Stimulated activated CD4-positive, alpha-beta T cell treated with anti-CD3 and anti-CD28 coated beads, Interleukin-15, amount 100 ng/mL, for 24 hours (primary cell): ENCODE measurements at places on chromosomes 4 and X.

DNA sequence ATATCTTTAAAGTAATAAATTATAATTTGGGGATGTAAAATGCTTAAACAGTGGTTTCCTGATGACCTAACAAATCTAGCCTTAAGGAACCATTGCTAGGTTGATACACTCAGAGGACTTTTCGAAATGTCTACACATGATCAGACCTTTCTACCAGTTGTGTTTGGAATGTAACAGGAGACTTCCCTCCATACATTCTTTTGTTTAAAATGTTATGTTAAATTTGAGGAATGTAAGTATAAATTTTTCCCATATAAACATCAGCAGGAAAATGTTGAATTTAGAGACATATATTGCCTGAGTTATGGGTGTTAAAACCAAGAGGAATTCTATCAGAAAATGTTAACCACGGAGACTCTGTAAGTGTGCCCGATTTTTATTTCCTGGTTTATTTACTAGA is 190.6 kb upstream of the SPRY1 start:
- no peak for DNase-seq

DNA sequence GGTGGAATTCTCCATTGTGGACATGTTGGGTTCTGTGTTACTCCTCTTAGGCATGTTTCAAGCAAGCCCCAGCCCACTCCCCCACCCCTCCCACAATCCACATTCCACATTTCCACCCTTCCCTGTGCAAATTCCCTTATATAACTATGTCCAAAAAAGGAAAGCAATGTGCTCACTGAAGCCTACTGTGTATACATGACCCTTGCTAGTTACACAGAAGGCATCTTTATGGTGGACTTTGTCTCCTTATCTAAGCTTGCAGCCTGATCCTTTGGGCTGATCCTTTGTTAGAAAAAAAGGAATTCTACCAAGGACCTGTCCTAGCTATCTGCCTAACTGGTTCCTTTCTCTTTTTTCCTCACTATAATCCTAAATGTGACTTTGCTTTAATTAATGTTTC is 796.8 kb downstream of the NLGN4X start:
- DNase-seq: no peak

DNA sequence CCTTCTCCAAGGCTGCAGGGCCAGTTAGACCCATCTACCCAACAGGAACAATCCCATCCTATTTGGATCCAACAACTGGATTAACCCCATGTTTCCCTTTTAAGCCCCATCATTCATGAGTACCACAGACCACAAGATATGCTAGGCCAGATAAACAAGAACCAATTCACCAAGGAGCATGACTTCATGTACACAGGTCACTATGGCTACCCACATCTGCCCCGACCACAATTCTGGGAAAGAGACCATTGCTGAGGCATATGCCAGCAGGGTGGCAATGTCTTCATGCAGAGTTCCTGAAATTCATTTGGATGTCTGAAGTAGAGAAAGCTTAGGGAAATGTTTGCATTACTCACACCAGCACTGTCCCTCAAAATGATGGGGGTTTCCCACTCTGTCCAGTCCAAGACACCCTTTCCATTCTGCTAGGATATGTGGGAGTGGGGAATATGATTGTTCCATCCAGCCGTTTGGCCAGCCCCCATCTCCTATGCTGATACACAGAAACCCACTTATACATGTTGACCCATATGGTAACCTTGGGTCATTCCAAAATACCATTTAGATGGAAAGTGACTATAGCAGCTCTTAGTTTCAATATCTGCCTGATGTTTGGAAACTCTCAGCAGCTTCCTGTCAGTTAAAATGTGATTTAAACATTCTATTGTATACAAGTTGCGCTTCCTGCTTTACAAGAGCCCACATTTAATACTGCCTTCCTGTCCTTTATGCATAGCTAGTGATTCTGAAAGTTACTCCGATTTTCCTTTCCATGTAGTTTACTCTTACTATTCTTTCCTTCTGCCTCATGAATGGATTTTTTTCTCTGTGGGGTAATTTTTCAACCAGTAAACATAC is 129.0 kb downstream of the AMMECR1 start:
- DNase-seq: no peak

- DNase-seq: no peak
Measured at GRCh38 chr4:123562994-123563750, 166.6 kb downstream of the SPRY1 start.

DNA sequence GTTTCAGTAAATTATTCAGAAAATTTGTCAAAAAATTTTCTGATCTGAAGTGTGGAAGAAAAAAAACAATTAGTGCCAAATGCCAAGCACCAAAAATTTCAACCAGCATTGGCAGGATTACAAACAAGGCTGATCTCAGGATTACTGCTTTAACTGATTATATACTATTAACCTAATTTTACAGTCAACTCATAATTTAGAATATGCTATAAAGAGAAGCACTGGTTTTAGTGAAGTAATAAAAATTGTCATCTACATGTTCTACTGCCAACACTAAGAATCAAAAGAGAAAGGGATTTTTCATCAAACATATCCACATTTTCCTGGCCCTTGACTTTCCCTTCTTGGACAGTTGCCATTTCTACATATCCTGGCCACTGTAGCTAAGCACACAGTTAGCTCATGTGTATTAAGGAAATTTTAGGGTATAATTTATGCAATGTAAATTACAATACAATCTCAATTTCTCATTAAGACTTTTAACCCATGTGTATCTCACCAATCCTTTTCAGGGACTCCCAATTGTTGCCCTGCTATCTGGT is 33.8 kb downstream of the THOC2 start:
- DNase-seq: no peak

- no peak for DNase-seq
Measured at GRCh38 chrX:49120091-49120490, 3.4 kb downstream of the GPKOW start.
